ENCODE measurements at places on chromosomes 13 and 19. TPM values are rescaled to one million over a fixed set of nuclear protein-coding genes. Genes with fewer than 3 reads are reported as not detected.

The LILRB1 gene
- total RNA-seq, result 21.9 TPM

The FOXO1 gene
- total RNA-seq, result 12.8 TPM

The GFY gene
- not detected for total RNA-seq

The NANOS3 gene
- not detected for total RNA-seq

The KIR2DL1 gene
- total RNA-seq, result not detected

DNA sequence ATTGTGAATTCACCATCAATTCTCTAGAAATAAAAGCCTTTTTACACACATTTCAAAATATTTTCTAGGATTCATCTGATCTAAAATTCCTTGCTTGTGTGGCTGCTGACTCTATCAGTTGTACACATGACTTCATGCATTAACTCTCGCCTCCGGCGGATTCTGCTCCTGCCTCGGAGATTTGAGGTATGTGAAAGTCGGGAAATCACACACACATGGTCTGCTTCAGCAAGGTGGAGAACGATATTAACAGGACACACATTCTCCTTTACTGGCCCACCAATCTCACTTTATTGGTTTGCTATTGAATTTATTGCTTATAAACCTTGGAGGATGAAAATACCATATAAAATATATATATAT, 855.7 kb downstream of the SLITRK5 start:
- no peak overlapping the region for H3K4me3 ChIP-seq
- no peaks in the 10 kb centered on the region for H3K36me3 ChIP-seq
- no peaks in the 10 kb centered on the region for H3K27me3 ChIP-seq
- no peak overlapping the region for H3K27ac ChIP-seq

DNA sequence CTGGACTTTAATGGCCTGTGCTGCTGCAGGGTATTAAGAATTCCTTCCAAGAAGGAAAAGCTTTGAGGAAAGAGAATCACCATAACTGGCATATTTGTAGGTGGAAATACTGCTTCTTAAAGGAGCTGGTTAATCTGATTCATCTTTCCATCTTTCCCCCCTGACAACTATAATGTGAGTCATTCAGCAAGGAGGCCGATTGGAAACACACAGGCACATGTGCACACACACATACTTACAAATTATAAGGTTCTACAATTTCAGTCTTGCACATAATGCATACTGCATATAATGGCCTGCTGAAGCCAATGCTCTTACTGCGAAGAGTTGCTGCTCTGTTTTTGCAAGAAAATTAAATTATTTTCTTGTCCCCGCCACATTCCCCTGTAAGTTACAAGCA, 78.8 kb upstream of the TPP2 start:
- H3K27me3 ChIP-seq, result no peaks in the 10 kb centered on the region
- DNase-seq, result no peak
- no peaks in the 10 kb centered on the region for H3K36me3 ChIP-seq
- no peak overlapping the region for H3K27ac ChIP-seq
- H3K4me3 ChIP-seq, result no peak overlapping the region

DNA sequence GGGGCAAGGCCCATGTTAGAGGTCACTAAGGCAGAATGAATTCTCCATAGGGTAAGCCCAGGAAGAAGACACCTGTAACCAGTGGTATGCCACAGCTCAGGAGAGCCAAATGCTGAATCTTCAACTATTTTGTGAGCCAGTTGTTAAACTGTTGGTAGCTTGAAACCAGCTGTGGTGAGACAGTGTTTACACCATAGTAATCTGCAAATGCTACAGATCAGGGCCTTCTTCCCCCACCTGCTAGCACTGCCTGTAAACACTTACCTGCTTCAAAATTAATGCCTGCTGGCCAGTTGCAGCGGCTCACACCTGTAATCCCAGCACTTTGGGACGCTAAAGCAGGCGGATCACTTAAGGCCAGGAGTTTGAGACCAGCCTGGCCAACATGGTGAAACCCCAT, 12.1 kb downstream of the FBXL12 start:
- no peak overlapping the region for H3K27ac ChIP-seq
- no peak for DNase-seq
- no peaks in the 10 kb centered on the region for H3K27me3 ChIP-seq
- peaks cover 25% of the 10 kb centered on the region for H3K36me3 ChIP-seq

DNA sequence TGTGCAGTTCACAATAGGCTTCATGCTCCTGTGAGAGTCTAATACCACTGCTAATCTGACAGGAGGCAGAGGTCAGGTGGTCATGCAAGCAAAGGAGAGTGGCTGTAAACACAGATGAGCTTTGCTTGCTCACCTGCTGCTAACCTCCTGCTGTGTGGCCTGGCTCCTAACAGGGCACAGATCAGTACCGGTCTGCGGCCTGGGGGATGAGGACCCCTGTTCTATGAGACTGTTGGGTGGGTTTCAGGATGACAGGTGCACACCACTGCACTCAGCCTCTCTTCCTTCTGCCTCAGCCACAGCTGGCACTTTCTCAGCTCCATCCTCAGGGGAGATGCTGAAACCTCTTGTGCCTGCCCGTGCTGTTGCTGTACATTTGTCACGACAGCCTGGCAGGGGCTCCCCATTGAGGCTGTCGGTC, 9.7 kb downstream of the CLEC4G start:
- H3K4me3 ChIP-seq, result no peak overlapping the region
- H3K36me3 ChIP-seq, result no peaks in the 10 kb centered on the region
- no peaks in the 10 kb centered on the region for H3K4me1 ChIP-seq
- no peaks in the 10 kb centered on the region for H3K27me3 ChIP-seq
- no peak overlapping the region for H3K27ac ChIP-seq

GRCh38 chr13:27573265-27573664, 47.1 kb downstream of the LNX2 start:
- no peaks in the 10 kb centered on the region for H3K27me3 ChIP-seq
- DNase-seq, result no peak
- no peaks in the 10 kb centered on the region for H3K4me1 ChIP-seq
- no peak overlapping the region for H3K27ac ChIP-seq
- no peak overlapping the region for H3K4me3 ChIP-seq

GRCh38 chr19:18016209-18016910, 8.4 kb downstream of the ARRDC2 start:
- no peaks in the 10 kb centered on the region for H3K27me3 ChIP-seq
- H3K27ac ChIP-seq, result peak overlapping the region; percentile 51
- peaks cover 16% of the 10 kb centered on the region for H3K4me1 ChIP-seq
- no peaks in the 10 kb centered on the region for H3K36me3 ChIP-seq
- no peak overlapping the region for H3K4me3 ChIP-seq

DNA sequence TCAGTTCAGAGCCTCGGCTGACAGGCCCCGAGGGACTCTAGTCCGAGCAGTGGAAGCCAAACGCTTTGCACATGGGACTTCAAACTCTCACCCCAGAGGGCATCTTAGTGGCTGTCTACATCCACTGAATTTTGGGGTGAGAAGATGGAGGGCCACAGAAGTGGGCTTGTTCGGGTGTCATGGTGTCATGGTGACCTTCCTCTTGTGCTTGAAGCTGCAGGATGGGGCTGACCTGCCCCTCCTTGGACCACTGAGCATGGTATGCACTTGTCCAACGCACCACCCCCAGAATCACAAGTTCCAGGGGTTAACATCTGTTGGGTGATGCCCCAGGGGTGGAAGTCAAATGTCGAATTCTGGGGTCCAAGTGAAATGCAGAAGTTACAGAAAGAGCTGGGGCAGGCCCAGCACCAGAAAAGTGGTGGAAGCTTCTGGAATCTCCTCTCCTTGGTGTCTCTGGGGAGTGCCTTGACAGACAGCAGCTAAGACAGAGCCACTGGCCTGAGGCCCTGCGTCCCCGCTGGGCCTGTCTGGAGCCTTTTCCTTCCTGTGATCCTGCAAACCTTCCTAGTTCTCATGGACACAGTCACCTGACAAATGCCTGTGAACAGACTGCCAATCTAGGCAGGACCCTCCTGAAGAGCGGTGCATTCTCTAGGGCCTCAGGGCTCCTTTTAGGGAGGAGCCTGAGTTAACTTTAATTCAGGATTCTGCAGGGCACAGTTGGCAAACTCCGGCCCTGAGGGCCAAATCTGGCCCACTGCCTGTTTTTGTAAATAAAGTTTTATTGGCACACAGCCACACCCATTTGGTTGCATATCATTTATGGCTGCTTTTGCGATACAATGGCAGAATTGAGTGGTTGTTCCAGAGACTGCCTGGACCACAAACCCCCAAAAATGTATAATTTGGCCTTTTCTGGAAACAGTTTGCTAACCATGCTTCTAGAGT, 65.1 kb upstream of the RANBP3 start:
- H3K36me3 ChIP-seq, result no peaks in the 10 kb centered on the region
- no peak for DNase-seq
- no peaks in the 10 kb centered on the region for H3K27me3 ChIP-seq
- H3K4me3 ChIP-seq, result no peak overlapping the region
- H3K4me1 ChIP-seq, result peaks cover under 1% of the 10 kb centered on the region

DNA sequence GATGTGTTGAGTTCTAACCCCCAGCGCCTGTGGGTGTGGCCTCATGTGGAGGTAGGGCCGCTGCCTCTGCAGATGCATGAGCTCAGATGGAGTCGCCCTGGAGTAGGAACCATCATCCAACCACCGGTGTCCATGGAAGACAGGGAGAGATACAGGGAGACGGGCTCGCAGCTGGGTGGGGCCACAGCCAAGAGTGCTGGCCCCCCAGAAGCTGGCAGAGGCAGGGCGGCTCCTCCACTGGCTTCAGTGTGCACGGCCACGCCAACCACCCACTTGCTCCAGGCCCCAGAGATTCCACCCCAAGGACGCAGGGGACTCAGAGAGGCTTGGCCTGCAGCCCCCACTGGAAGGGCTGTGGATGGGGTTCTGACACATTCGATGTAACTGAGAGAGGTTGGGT, 5.4 kb upstream of the MCF2L start:
- H3K36me3 ChIP-seq, result no peaks in the 10 kb centered on the region
- no peak overlapping the region for H3K27ac ChIP-seq
- no peak overlapping the region for H3K4me3 ChIP-seq

- no peak overlapping the region for H3K4me3 ChIP-seq
- DNase-seq, result no peak
- no peaks in the 10 kb centered on the region for H3K27me3 ChIP-seq
- H3K4me1 ChIP-seq, result no peaks in the 10 kb centered on the region
Observed at GRCh38 chr19:39428283-39429112, 7.3 kb downstream of the RPS16 start.

DNA sequence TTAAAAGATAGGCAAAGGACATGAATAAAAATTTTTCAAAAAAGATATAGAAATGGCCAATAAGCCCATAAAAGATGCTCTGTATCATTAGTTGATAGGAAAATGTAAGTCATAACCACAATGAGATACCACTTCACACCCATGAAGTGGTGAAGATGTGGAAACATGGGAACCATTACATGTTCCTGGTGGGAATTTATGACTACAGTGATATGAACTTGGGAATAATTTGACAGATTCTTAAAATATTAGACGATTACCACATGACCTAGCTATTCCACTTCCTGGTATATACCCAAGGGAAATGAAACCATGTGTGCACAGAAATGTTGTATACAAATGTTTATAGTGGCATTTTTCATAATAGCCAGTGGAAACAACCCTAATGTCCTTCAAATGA, 232.2 kb downstream of the GGACT start:
- no peaks in the 10 kb centered on the region for H3K27me3 ChIP-seq
- no peaks in the 10 kb centered on the region for H3K4me1 ChIP-seq
- no peaks in the 10 kb centered on the region for H3K36me3 ChIP-seq

GRCh38 chr19:4197625-4198466, 15.4 kb downstream of the ANKRD24 start:
- H3K4me3 ChIP-seq, result no peak overlapping the region
- H3K4me1 ChIP-seq, result no peaks in the 10 kb centered on the region

DNA sequence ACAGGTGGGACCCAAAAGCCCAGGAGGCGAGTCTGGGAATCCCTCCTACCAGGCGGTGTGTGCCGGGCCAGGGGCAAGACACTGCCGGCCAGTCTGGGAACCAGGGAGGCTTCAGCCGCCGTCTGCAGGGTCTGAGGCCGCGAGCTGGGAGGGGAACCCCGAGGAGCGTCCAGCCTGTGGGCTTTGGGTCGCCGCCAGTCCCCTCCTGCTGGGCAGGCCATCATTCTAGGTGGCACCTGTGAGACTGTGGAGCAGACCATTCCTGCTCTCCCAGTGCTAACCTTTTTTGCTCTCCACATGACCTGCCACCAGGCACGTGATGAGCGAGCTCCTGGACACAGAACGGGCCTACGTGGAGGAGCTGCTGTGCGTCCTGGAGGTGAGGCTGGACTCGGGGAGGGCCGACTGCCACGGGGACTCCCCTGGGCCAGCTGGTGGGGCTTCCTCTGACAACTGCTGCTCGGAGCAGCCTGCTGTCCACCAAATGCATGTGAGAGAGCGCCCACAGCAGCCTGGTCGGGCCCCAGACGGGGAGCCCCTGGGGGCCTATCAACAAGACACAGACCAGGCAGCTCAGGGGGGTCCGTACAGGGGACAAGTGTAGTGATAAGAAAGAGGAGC, 24.6 kb upstream of the F7 start:
- DNase-seq, result no peak
- H3K4me1 ChIP-seq, result no peaks in the 10 kb centered on the region
- H3K4me3 ChIP-seq, result no peak overlapping the region
- peaks cover 6% of the 10 kb centered on the region for H3K36me3 ChIP-seq

DNA sequence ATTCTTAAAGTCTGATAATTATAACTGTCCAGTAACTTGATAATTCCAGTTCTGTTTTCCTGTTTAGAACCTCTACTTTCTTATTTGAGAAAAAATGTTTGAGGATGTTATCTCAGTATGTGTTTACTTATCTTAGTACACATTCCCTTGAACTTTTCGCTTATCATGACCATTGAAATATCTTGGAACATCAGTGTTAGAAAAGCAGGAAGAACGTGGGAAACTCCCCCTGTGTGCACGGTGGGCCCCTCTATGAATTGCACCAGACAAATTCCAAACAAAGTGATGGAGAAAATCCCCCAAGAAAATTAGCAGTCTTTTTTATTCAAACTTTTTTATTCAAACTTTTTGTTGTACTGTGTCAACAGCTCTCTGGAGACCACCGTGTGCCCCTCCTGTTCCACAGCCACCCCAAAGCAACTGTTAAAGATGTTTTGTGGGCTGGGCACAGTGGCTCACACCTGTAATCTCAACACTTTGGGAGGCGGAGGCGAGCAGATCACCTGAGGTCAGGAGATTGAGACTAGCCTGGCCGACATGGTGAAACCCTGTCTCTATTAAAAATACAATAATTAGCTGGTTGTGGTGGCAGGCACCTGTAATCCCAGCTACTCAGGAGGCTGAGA, 78.3 kb upstream of the PEG3 start:
- H3K36me3 ChIP-seq, result no peaks in the 10 kb centered on the region
- no peak overlapping the region for H3K4me3 ChIP-seq
- DNase-seq, result no peak
- H3K27me3 ChIP-seq, result no peaks in the 10 kb centered on the region
- no peak overlapping the region for H3K27ac ChIP-seq
